Peyer's patch (tissue), 4 donors: ENCODE measurements at places on chromosomes 5 and 9. TPM values are rescaled to one million over a fixed set of nuclear protein-coding genes. Genes with fewer than 3 reads are reported as not detected.
A peak's percentile ranks its signal among the peaks of the same experiment; 100 is the strongest.

Gene BTNL9
- total RNA-seq: 9.0 TPM

DNA sequence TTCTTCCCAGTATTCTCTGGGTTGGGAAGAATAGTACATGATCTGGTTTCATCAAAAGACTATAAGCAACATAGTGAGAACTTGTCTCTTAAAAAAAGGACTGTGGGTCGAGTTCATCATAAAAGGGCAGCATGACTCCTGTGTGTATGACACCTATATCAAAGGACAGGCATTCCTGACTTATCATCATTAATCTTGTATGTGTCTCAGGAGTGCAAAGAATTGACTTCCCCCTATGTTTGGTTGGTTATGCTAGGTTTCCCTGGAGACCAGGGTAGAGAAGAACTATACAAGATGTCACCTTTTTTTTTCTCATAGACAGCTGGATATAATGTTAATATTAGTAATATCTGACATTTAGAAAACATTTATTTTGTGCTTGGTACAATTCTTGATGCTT, 173.1 kb upstream of the ANKRD55 start:
- no peak overlapping the region for H3K27ac ChIP-seq
- no peaks in the 10 kb centered on the region for H3K4me1 ChIP-seq
- H3K4me3 ChIP-seq: no peak overlapping the region
- no peak for DNase-seq
- no peaks in the 10 kb centered on the region for H3K27me3 ChIP-seq
- H3K36me3 ChIP-seq: no peaks in the 10 kb centered on the region

- H3K27ac ChIP-seq: no peak overlapping the region
- H3K27me3 ChIP-seq: no peaks in the 10 kb centered on the region
- no peaks in the 10 kb centered on the region for H3K4me1 ChIP-seq
- peak overlapping the region; percentile 70 for H3K4me3 ChIP-seq
Observed at GRCh38 chr5:95620870-95621838, 1.3 kb downstream of the GPR150 start.

Gene FKTN
- total RNA-seq: 5.4 TPM

DNA sequence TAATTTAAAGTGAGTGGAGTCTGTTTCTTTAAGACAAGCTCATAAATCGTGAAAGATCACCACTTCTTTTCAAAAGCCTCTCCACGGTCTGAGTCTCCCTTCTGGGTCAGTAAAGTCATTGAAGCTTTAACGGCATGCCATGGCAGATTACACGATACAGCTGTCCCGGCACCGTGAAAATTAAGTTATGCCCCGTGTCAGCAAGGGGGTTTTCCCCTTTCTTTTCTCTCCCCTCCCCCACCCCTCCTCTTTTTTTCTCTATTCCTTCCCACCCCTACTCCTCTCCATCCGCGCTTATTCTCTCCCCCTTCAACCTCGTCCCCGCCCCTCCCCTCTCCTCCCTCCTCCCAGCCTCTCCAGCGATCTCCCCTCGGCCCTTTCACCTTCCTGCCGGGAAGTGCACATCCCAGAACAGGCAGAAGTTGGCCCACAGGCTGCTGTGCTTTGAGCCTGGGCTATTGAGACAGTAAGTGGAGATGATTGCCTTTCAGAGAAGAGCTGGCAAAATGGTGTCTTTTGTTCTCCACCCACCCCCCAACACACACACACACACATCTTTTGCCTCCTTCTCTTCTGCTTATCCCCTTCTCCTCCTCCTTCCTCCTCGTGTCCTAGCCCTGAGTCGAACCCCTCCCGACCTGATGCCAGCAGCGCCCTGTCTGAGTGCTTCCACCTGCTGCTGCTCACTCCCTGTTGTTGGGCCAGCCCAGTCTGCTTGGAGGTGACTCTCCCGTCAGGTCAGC, 44.1 kb downstream of the GAS1 start:
- no peaks in the 10 kb centered on the region for H3K4me1 ChIP-seq
- DNase-seq: no peak
- H3K27ac ChIP-seq: no peak overlapping the region
- no peak overlapping the region for H3K4me3 ChIP-seq
- no peaks in the 10 kb centered on the region for H3K36me3 ChIP-seq

DNA sequence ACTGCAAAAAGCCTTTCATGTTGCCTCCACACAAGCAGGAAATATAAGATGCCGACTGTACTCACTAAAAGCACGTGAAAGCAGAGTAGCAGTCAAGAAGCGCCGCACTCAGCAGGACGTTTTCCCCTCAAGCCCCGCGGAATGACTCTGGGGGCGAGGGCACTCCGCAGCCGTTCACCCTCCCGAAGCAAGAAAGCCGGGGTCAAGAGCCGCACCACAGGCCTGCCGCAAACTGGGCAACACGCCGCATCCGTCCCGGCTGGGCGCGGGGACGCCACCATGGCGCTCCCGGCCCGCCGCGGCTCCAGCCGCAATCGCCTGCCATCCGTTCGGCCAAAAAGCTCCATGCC, 364 bp downstream of the RPS6 start:
- peak overlapping the region; percentile 89 for H3K27ac ChIP-seq
- no peaks in the 10 kb centered on the region for H3K27me3 ChIP-seq
- peaks cover 40% of the 10 kb centered on the region for H3K36me3 ChIP-seq

- no peak overlapping the region for H3K27ac ChIP-seq
- no peaks in the 10 kb centered on the region for H3K4me1 ChIP-seq
- no peak overlapping the region for H3K4me3 ChIP-seq
Observed at GRCh38 chr5:61416420-61416819, 84.4 kb downstream of the ZSWIM6 start.

Gene NELFB
- 57.8 TPM for total RNA-seq

Gene GFI1B
- 0.88 TPM for total RNA-seq

DNA sequence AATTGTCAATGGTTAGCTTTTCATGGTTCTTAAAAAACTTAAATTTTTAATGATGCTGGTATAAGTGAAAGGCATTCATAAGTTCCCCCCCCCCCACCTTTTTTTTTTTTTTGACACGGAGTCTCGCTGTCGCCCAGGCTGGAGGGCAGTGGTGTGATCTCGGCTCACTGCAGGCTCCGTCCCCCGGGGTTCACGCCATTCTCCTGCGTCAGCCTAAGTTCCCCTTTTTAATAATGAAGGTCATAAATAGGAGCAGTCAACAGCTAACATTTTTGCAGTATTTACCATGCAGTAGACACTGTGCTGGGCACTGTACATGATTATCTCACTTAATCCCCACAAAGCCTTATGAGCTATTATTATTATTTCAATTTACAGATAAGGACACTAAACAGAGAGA, 556.3 kb downstream of the PDE4D start:
- no peak for DNase-seq
- no peaks in the 10 kb centered on the region for H3K36me3 ChIP-seq
- H3K4me3 ChIP-seq: no peak overlapping the region

Gene SURF4
- total RNA-seq: 56.9 TPM

Gene TMEM232
- 1.1 TPM for total RNA-seq

GRCh38 chr9:112283582-112284253, 49.7 kb downstream of the PTBP3 start:
- no peak for DNase-seq
- H3K27me3 ChIP-seq: no peaks in the 10 kb centered on the region
- H3K27ac ChIP-seq: no peak overlapping the region
- no peaks in the 10 kb centered on the region for H3K4me1 ChIP-seq

- H3K27ac ChIP-seq: no peak overlapping the region
- H3K27me3 ChIP-seq: no peaks in the 10 kb centered on the region
- no peaks in the 10 kb centered on the region for H3K36me3 ChIP-seq
Observed at GRCh38 chr5:35360671-35361070, 130.4 kb upstream of the PRLR start.

DNA sequence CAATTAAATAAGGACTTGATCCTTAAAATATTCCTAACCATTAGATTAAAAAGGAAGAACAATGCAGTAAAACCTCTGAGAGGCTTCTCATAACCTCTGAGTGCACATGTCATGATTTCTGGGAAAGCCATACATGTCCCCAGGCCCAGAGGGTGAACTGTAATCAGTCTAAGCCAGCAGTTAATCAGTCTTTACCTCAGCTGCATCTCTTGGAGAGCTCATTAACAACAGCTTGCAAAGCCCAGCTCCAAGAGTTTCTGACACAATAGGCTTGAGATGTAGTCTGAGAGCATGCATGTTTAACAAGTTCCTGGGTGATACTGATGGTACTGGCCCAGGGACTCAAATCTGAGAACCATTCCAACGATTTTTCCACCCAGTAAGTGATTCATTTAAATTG, 392.1 kb downstream of the DNAH5 start:
- H3K27ac ChIP-seq: no peak overlapping the region

Gene ST8SIA4
- 4.3 TPM for total RNA-seq

GRCh38 chr5:100590867-100591266, 55.7 kb downstream of the FAM174A start:
- no peak for DNase-seq
- H3K27me3 ChIP-seq: no peaks in the 10 kb centered on the region
- H3K4me3 ChIP-seq: no peak overlapping the region
- H3K27ac ChIP-seq: no peak overlapping the region

DNA sequence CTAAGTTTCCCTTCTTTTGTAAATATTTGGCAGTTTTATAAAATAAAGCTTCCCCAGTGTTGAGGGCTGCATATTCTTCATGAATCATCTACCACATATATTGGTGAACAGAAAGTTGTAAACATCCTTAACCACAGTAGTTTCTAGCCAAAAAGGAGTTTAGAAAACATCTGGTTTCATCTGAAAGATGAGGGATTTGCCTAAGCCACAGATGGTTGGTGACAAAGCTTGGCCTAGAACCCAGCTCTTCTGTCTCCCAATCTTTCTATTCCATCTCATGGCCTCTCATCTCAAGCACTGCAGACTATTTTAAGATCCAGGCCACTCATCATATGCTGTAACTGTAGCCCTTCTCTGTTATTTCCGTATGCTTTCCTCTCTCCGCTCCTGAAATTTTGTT, 232.3 kb upstream of the TRPM3 start:
- H3K4me1 ChIP-seq: no peaks in the 10 kb centered on the region
- DNase-seq: no peak
- no peaks in the 10 kb centered on the region for H3K36me3 ChIP-seq
- no peaks in the 10 kb centered on the region for H3K27me3 ChIP-seq
- H3K4me3 ChIP-seq: no peak overlapping the region
- no peak overlapping the region for H3K27ac ChIP-seq

GRCh38 chr9:106450549-106450948, 412.4 kb upstream of the ZNF462 start:
- no peak overlapping the region for H3K27ac ChIP-seq
- no peaks in the 10 kb centered on the region for H3K36me3 ChIP-seq
- no peaks in the 10 kb centered on the region for H3K4me1 ChIP-seq
- no peak overlapping the region for H3K4me3 ChIP-seq
- no peaks in the 10 kb centered on the region for H3K27me3 ChIP-seq

DNA sequence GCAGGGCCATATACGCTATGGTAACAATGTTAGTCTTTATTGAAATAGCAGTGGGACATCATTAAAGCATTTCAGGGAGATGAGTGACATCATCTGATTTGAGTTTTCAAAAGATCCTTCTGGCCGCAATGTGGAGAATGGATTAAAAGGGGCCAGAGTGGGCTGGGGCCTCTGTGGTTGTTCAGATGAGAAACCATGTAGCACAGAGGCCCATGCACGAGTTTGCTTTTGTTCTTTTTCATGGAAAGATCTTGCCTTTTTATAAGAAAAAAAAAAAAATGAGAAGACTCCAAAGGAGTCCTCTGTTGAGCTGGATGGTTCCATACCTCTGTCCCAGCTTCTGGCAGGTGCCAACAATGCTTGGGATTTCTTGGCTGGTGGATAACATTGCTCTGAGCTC, 173.5 kb upstream of the SPRY4 start:
- H3K36me3 ChIP-seq: no peaks in the 10 kb centered on the region
- no peaks in the 10 kb centered on the region for H3K4me1 ChIP-seq
- no peak for DNase-seq
- no peak overlapping the region for H3K4me3 ChIP-seq
- no peaks in the 10 kb centered on the region for H3K27me3 ChIP-seq

GRCh38 chr9:104911032-104911607, 16.8 kb downstream of the ABCA1 start:
- no peak for DNase-seq
- no peak overlapping the region for H3K4me3 ChIP-seq
- H3K36me3 ChIP-seq: no peaks in the 10 kb centered on the region
- H3K27me3 ChIP-seq: no peaks in the 10 kb centered on the region
- peaks cover 3% of the 10 kb centered on the region for H3K4me1 ChIP-seq

Gene MAMDC2
- 19.2 TPM for total RNA-seq

- H3K4me3 ChIP-seq: no peak overlapping the region
- H3K27ac ChIP-seq: no peak overlapping the region
- H3K36me3 ChIP-seq: no peaks in the 10 kb centered on the region
- peak; percentile 73 for DNase-seq
Observed at GRCh38 chr9:89598926-89599325, 5.9 kb upstream of the GADD45G start.

Gene ANKRD18B
- total RNA-seq: not detected

- no peak overlapping the region for H3K27ac ChIP-seq
- H3K4me3 ChIP-seq: no peak overlapping the region
- no peaks in the 10 kb centered on the region for H3K27me3 ChIP-seq
- no peak for DNase-seq
- H3K4me1 ChIP-seq: no peaks in the 10 kb centered on the region
Observed at GRCh38 chr5:169626779-169627178, 10.3 kb upstream of the DOCK2 start.

DNA sequence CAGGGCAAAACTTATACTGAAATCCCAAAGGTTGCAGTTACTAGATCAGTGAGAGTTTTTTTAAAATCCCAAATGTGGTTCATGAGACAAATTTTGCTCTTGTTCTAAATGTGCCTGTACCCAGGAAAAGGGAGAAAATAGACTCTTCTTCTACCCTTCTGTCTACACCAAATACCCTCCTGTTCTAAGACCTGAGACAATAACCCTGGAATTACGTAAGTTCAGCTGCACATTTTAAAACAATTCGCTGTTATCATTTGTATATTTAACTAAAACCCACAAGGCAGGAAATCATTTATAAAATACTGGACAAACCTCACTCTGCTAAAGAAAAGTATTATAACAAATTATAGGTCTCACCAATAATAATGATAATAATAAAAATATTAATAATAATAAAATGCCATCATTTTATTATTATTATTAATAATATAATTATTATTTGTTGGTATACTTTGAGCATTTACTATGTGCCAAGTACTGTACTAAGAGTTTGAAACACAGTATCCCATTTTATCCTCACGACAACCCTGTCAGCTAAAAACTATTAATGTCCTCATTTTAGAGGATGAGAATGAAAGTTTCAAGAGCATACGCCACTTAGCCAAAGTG, 49.8 kb upstream of the AFAP1L1 start:
- no peak overlapping the region for H3K4me3 ChIP-seq
- no peaks in the 10 kb centered on the region for H3K27me3 ChIP-seq
- no peak overlapping the region for H3K27ac ChIP-seq
- no peaks in the 10 kb centered on the region for H3K36me3 ChIP-seq
- no peaks in the 10 kb centered on the region for H3K4me1 ChIP-seq

Gene RLN2
- total RNA-seq: not detected

- H3K4me1 ChIP-seq: no peaks in the 10 kb centered on the region
- H3K27ac ChIP-seq: no peak overlapping the region
- no peak overlapping the region for H3K4me3 ChIP-seq
Observed at GRCh38 chr9:12464910-12465512, 228.2 kb upstream of the TYRP1 start.

- no peak overlapping the region for H3K27ac ChIP-seq
- H3K27me3 ChIP-seq: no peaks in the 10 kb centered on the region
- H3K4me3 ChIP-seq: no peak overlapping the region
- no peak for DNase-seq
Observed at GRCh38 chr5:1895739-1896420, 13.2 kb upstream of the IRX4 start.

- H3K27me3 ChIP-seq: no peaks in the 10 kb centered on the region
- no peak overlapping the region for H3K27ac ChIP-seq
- no peak overlapping the region for H3K4me3 ChIP-seq
- no peak for DNase-seq
- H3K36me3 ChIP-seq: no peaks in the 10 kb centered on the region
Observed at GRCh38 chr9:100070104-100071041, 28.4 kb downstream of the ERP44 start.
